ENCODE measurements at places on chromosomes 16 and 17.

DNA sequence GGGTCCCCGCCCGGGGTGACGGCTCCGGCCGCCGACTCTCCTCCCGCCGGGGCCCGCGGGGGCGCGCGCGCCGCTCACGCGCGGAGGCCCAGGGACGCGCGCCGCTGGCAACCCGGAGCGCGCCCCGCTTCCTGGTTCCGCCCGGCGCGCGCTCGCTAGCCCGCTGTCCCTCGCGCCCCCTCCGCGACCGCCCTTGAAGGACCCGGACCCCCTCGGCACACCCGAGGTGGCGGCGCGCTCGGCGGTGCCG lies at the start of gene STAT5B:
STAT5B (minus strand) TSS at position 33 of the 250 bp plus-strand sequence. CDS start 44,264 bp downstream, outside the sequence.
- peak; percentile 54 for DNase-seq

GRCh38 chr16:1707193-1707790 lies 1.3 kb downstream of the MAPK8IP3 start:
- peak; percentile 37 for DNase-seq

- no peak for DNase-seq
Observed at GRCh38 chr16:1630450-1631213, 18.5 kb downstream of the CRAMP1 start.

GRCh38 chr17:78539781-78540180 lies 37.4 kb downstream of the DNAH17 start:
- no peak for DNase-seq

GRCh38 chr16:79366635-79367034 lies 233.9 kb downstream of the MAF start:
- DNase-seq, result no peak

- DNase-seq, result no peak
Observed at GRCh38 chr17:31508288-31509094, 117.0 kb downstream of the RAB11FIP4 start.

DNA sequence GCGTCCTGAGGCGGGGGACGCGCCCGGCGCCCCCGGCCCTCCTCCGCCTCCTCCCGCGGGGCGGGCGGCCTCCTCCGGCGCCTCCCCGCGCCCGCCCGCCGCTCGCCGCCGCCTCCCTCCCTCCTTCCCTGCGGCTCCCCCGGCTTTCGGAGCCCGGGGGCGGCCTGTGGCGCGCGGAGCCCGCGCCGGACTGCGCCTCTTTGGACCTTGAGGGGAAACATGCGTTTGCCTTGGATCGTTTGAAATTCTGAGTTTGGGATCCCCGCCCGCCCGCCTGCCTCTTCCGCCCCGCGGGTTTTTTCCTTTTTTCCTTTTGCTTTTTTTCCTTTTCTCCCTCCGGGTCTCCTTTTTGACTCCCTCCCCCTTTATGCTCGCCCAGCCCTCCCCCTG lies 390 bp downstream of the ZNRF1 start:
- no peak for DNase-seq

- no peak for DNase-seq
Observed at GRCh38 chr17:29138971-29139691, 41.1 kb downstream of the MYO18A start.

GRCh38 chr17:44287651-44288050 lies 19.7 kb upstream of the SLC4A1 start:
- no peak for DNase-seq

- DNase-seq, result no peak
Observed at GRCh38 chr17:78535273-78536197, 41.7 kb downstream of the DNAH17 start.

DNA sequence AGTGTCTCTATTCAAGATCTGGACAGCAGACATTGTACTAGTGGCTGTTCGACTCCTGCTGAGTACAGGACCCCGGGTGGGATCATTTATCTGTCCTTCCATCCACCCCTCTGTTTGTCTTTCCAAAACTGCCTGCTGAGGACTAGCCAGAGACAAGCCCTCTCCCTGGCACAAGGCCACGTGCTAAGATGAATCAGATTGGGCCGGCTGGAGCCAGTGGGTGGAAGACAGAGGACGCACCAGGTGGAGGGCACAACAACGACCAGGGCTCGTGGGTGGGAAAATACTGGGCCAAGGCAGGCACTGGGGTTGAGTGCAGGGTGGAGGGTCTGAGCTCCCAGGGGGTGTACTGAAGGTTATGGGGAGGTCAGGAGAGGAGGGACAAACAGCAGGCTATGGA lies 1.4 kb upstream of the CA7 start:
- DNase-seq, result no peak

DNA sequence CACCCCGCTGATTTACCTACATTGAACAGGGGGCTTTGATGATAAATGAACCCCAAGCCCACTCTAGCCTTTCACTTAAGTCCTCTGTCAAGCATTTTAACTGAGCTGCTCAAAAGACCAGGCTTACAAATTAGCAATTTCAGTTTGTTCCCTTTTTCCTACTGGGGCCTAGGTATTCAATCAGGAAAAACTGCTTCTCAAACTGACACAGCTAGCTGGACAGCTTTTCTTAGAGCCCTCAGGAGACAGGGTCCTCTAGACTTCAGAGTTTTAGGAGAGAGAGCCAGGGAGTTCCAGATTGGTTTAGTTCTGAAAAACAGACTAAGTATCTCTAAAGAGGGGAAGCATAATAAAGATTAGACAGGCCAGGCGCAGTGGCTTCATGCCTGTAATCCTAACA lies 6.2 kb upstream of the HEXIM2 start:
- no peak for DNase-seq

- DNase-seq, result no peak
Observed at GRCh38 chr16:56974549-56975300, 13.0 kb downstream of the CETP start.

GRCh38 chr17:28478712-28479615 lies 5.5 kb downstream of the SLC13A2 start:
- DNase-seq, result no peak

DNA sequence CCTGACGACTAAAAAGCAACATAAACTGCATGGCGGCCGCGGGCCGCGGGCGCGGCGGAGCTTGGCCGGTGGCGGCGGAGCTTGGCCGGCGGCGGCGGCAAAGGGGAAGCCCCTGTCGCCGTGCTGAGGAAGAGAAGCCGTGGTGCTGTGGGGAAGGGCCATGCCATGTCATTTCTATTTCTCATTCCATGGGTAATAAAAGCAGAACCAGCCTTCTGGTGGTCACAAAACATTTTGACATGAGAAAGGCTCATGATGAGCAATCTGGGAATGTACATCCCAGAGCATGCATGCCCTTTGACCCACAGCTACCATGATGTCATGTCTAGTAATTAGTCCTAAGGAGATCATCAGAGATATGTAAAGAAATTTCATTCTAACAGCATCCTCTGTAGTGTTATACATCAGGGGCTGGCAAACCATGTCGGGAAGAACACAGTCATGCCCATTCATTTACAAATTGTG lies 23.9 kb upstream of the HEATR6 start:
- DNase-seq, result peak; percentile 51

DNA sequence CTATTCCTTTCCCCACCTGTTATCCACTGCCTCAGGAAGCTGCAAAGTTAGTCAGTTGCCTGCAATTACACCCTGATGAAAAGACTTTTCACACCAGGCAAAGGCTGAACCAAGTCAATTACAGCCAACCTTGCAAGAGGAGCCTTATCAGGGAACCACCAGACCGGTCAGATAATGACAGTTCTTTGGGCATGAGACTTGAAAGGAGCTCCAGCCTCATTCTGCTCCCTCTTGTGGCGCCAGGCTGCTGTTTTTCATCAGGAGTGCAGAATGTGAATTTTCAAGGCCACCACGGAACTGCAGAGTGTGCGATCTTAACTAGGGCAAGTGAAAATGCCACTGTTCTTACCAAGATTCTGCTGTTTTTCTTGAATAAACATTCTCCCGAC lies 22.5 kb downstream of the DNAI2 start:
- peak; percentile 73 for DNase-seq
